Motor neuron (in vitro differentiated cells): ENCODE measurements at places on chromosomes 6 and 20. TPM values are rescaled to one million over a fixed set of nuclear protein-coding genes. Genes with fewer than 3 reads are reported as not detected.
A peak's percentile ranks its signal among the peaks of the same experiment; 100 is the strongest.

Gene TMEM170B
- total RNA-seq = 20.2 and 20.7 TPM in 2 replicates

Gene ASXL1
- total RNA-seq = 32.4 and 40.4 TPM in 2 replicates

Gene NKX2-4
- not detected in 2 replicates for total RNA-seq

GRCh38 chr6:156720691-156721685 lies 56.2 kb upstream of the ARID1B start:
- no peak for ATAC-seq

DNA sequence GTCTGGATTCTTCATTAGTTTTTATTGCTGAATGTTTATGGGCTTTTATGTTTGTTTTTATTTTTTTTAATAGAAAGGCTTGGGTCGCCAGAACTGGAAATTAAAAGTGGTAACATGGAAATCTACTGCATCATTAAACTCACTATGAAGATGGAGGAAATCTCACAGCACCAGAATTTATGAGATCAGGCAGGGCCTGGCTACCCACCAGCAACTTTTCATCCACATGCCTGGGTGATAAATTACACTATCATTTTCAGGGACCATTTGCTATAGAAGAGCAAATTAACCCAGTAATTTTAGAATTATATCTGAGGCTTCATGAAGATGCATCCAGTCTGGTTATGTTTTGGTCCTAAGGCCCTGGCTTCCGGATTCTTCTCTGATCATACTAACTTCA lies 57.8 kb upstream of the PLCB4 start:
- ATAC-seq = no peak

DNA sequence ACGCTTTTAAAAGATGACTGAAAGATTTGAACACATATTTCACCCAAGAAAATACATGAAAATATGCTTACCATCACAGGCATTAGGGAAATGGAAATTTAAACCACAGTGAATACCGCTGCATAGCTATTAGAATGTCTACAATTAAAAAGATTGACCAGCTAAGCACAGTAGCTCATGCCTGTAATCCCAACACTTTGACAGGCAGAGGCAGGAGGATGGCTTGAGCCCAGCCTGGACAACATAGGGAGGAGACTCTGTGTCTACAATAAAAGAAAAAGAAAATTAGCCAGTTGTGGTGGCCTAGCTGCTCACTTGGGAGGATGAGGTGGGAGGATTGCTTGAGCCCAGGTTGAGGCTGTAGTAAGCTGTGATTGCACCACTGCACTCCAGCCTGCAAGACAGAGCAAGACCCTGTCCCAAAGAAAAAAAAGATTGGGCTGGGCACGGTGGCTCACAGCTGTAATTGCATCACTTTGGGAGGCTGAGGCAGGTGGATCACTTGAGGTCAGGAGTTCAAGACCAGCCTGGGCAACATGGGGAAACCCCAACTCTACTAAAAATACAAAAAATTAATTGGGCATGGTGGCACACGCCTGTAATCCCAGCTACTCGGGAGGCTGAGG lies 163.7 kb upstream of the AKAP12 start:
- ATAC-seq = no peak

DNA sequence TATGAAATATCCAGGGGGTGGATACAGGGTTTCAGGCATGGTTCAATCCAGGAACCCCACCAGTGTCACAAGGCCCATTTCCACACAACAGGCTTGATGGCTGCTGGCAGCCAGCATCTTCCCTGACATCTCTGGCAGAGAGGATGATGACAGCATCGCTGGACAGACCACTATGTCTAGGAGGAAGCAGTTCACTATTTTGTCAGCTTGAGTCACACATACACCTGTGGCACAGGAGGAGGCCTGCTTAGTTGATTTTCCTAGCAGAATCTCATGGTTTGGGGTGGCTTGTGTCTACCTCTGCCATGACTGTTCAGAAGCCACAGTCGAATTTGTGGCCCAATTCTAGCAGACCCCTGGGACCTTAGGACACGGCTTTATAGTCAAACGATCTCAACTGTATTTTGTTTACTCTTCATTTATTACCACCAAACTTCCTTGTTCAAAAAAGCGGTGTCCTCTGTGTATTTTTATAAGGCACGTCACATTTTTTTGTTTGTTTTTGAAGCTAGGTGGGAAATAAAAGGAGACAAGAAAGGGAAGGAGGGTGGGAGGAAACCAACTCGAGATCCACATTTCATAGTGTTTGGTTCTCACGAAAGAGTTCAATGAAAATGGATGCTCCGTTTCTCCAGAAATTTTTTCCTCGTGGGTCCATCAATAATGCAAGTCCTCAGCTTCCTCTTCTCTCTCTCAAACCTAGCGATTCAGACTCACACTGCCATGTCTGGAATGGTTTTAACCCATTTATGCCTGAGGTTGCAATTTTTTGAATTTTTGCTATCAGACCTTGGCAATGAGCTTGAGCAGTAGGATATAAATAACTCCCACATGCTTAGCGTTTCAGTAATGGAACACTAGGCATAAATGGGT lies 94.4 kb downstream of the TOX2 start:
- no peak for ATAC-seq

DNA sequence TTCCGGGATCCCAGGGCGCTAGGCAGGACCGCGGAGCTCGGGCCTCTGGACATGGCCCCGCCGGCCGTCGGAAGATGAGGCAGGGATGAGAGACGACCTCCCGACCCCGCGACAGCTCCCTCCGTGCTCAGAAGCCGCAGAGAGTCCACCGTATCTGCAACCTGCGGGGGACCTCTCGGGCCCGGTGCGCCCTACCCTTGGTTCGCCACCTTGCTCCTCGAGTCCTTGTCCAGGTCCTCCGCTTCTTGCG lies 301 bp downstream of the PPP1R3D start:
- peak; percentile 14 for ATAC-seq

DNA sequence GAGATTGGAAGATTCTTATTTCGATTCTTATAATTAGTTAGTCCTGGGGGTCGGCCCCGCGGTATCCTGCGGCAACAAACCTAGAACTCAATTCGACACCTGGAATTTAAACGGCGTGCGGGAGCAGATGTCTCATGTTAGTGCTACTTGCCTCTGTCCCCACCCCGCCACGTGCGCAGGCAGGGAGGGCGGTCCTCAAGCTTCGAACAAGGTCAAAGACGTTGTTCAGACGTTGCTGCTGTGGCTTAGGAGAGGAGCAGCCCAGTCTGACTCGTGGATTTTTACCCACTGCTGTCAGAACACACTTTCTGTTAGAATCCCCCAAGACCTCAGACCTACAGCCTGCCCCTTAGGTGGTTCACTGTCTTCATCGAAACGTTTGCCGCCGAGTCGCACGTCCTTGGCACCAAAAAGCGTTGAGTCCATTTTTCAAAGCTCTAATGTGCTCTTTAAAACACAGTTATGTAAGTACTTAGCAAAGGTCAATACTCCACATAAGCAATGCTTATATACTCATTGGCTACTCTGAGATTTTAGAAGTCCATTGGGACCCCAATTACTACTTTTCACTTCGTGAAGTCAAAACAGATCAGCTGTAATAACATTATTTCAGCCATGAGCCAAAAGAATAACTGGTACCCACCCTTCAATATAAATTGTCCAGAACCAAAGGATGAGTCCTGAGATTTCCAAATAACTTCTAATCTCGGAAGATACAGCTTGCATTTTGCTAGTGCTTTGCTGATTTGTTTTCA lies 2.7 kb upstream of the C6orf62 start:
- ATAC-seq = peak; percentile 66

GRCh38 chr20:62749851-62750445 lies 41.3 kb downstream of the NTSR1 start:
- no peak for ATAC-seq

GRCh38 chr20:32391003-32391402 lies 32.9 kb downstream of the ASXL1 start:
- ATAC-seq = no peak

GRCh38 chr6:100105919-100106529 lies 112.0 kb upstream of the MCHR2 start:
- peak; percentile 45 for ATAC-seq

GRCh38 chr6:3529232-3529631 lies 72.4 kb upstream of the SLC22A23 start:
- ATAC-seq = no peak

GRCh38 chr6:29941471-29941870 lies 861 bp upstream of the HLA-A start:
- no peak for ATAC-seq

DNA sequence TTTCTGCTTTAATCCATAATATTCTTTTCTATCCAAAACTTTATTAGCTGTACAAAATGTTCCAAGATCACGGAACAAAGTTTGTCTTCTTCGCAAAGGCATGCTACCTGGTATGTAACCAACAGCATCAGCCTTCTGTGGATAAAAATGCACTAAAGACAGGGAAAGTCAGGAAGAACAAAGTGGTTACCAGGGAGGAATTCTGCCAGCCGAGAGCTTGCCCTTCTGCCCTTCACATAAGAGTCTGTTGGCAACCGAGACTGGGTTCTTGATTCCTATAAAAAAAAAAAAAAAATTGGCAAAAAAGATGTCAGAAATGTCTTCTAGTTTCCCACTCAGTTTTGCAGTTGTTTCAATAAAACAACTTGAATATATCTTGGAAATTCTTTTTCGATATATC lies 58.0 kb downstream of the TASP1 start:
- ATAC-seq = no peak

DNA sequence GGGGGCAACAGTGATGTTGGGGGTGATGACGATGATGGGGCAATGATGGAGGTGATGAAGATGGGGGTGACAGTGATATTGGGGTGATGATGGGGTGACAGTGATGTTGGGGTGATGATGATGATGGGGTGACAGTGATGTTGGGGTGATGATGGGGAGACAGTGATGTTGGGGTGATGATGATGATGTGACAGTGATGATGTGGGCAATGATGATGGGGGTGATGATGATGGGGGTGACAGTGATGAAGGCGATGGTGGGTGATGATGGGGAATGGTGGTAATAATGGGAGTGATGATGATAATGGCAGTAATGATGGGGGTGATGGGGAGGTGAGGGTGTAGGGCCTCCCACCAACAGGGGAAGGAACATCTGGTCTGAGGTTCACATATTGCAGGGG lies 150.6 kb downstream of the ERMARD start:
- ATAC-seq = no peak

GRCh38 chr6:33057222-33058150 lies 16.0 kb downstream of the HLA-DPA1 start:
- no peak for ATAC-seq

- no peak for ATAC-seq
Observed at GRCh38 chr20:24190905-24191304, 202.3 kb upstream of the GGTLC1 start.

DNA sequence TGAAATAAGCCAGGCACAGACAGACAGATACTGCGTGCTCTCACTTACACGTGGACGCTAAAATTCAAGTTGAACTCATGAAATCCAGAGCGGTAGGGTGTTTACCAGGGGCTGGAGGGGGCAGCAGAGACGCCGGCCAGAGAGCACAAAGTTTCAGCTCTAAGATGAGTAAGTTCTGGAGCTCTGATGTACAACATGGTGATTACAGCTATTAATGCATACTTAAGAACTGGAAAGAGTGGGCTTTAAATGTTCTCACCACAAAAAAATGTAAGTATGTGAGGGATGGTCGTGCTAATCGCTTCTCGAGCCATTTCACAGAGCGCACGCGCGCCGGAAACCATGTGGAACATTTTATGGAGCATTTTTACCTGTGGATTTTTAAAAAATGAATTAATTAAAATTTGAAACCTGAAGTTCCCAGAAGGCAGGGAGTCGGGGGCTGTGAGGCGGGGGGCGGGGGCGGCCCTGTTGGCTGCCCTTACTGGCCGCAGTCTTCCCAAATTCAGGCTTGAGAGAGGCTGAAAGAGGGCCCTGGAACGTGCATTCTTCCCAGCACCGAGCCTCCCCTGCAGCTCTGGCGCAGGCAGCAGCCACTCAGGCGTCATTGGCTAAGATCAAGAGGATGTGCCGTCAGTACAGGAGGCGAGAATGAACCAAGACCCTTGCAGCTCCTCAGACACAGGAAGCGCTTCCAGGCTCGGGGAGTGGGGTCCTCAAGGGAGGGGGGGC lies 8.5 kb upstream of the SLCO4A1 start:
- ATAC-seq = no peak

- peak; percentile 67 for ATAC-seq
Observed at GRCh38 chr20:9617940-9618339, 103.5 kb downstream of the LAMP5 start.

DNA sequence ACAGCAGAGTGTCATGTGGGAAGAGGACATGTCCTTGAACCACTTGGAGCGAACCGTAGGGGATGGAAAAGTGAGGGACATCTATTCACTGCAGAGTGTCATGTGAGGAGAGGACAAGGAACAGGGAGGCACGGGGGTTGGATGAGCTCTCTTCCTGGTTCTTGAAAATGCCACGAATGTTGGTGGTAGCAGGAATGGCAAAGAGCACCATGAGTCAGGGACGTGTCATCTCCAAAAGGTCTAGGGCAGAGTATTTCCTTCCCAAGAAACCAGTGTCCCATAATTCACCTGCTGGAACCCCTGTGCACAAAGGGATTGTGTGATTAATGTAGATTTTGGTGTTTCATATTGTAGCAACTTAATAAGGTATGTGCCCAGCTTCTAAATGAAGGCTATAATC lies 136.8 kb downstream of the BFSP1 start:
- no peak for ATAC-seq

- ATAC-seq = no peak
Observed at GRCh38 chr6:80480421-80481157, 374.1 kb downstream of the BCKDHB start.

GRCh38 chr6:136685540-136686108 lies 106.7 kb downstream of the MAP3K5 start:
- no peak for ATAC-seq

- ATAC-seq = peak; percentile 96
Observed at GRCh38 chr6:125153391-125154117, at the start of gene TPD52L1. Gene TPD52L1 (plus strand): TSS chr6:125153773. CDS start chr6:125153952, 179 bp downstream.

DNA sequence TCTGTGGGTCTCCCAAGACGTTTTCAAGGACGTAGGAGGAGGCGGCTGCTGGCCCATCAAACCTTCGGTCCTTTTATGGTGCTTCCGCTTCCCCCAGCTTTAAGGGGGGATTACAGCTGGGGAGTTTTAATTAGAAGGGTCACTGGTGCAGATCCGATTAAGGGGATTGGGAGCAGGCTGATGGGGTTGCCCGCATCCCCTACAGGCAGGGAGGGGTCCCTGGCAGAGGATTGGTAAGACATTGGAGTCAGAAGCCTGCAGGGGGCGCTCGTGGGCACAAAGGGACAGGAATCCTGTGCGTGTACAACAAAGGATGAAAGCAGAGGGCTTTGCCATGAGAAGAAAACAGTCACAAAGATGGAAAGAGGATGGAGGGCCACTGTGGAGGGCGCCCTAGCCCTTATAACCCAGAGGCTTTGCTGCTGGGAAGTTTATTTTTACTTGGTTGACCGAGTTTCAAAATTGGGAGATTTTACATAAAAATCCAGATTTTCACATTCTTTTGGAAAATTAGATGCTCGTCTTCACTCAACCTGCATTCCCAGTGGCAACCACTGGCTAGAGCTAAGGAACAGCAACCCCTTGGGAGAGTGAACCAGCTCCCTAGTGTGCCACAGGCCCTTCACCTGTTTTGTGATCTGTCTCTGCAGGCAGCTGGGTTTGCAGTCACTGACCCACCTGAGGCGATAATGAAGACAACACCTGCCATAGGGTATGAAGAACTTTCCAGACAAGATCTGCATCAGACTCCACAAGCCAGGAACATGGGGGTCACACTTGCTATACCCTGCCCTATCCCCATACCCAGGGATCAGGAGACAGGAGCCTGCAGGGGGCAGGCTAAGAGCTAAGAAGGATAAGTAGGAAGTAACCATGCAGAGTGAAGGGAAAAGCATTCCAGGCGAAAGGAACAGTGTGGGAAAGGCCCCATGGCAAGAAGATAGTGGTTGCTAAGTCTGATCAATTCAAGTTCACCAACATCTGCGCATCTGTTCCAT lies 97.7 kb downstream of the KCNB1 start:
- no peak for ATAC-seq
